ENCODE measurements at places on chromosomes 6 and 20.

DNA sequence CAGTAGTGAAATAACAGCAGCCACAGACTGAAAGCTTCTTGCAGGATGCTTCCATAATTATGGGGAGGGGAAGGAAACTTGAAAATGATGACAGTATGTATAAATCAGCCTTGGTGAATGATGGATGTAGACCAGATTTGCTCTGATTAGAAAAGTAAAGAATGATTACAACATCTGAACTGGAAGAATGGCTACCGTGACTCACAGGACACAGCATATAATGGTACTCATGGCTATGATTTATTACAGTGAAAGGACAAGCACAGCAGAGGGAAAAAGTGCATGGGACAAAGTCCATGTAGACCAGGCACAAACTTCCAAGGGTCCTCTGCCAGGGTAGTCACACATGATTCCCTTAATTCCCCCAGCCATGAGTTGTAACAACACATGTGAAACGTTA lies 70.7 kb upstream of the POPDC3 start:
- DNase-seq: no peak

DNA sequence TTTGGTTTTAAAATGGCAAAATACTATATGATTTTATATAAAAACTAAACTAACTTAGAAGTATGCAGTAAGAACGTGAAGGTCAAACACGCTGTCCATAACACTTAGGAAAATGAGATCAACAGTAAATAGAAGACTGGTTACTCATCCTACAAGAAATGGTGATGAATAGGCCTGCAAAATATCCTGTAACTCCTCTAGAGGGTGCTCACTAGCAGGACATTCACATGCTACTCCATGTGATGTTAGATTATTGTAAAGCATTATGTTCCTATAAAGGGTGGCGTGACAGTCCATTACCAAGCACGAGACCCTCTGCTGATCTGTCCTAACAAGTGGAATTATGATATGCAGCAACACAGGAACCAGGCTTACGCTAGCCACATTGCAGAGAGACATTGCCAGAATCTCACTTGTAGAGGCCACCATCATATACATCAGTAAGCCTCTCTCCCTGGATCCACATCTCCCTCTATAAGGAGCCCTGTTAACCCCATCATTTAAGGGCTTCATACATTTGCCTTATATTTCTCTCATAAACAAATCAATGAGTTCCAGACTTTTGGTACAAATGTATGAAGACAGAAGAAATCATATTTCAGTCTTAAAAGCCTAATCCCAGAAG lies 18.0 kb upstream of the DEFB129 start:
- DNase-seq: peak; percentile 41

GRCh38 chr20:24668384-24668702 lies 198.9 kb downstream of the SYNDIG1 start:
- DNase-seq: no peak

- DNase-seq: no peak
Observed at GRCh38 chr6:125477844-125478243, 176.1 kb upstream of the HDDC2 start.

DNA sequence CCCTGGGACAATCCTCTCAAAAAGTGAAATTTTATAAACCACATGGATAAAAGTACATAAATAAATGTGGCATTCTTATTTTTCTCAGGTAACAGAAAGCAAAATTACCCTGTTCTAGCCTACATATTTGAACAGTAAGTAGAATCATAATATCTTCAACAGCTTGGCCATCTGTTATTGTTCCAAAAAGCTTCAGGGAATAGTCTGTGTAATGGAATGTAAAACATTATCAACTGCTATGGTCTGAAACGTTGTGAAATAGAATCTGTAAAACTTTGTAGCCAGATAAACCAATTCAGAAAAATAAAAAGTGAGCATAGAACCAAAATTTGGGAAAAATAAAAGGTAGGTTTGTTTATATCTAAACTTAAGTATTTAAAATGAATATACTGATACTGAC lies 114.7 kb downstream of the THEMIS start:
- DNase-seq: no peak

DNA sequence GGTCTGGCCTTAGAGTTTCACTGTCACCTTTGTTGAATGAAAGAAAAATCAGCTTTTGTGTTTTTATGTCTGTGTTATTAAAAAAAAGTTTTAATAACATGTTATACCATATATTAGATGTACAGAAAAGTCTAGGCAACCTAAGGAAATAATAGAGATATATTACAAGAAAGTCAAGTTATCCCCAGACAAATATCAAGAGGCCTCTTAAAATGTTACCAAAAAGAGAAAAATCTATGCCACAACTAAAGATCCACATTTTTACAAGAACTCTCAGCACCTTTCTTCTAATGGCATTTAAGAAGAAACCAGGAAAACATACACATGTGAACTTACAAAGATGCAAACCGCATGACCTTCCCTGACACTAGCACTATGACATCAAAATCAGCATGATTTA lies 26.8 kb downstream of the RAMACL start:
- no peak for DNase-seq

DNA sequence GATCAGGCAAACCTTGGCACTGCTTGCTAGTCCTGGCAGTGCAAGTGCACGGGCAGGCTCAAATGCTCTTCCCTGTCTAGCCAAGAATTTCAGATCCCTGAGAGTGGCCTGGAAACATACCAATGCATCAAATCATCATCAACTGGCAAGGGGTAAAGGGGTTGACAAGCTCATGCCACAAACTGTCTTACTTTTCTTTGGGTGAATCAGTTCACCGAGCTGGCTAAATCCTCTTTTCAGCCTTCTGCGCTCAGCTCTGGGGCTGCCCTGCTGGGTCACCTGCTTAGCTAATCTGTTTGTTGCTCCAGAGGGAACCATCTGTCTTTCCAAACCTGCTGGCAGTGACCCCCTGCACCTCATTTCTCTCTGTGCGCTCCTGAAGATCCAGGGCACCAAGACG lies 59.5 kb downstream of the LYRM4 start:
- DNase-seq: no peak

- no peak for DNase-seq
Observed at GRCh38 chr6:19382676-19383075, 454.5 kb upstream of the ID4 start.

- DNase-seq: no peak
Observed at GRCh38 chr20:33673410-33674293, 576 bp downstream of the NECAB3 start.

GRCh38 chr6:28282926-28283325 lies 1.6 kb downstream of the PGBD1 start:
- no peak for DNase-seq

DNA sequence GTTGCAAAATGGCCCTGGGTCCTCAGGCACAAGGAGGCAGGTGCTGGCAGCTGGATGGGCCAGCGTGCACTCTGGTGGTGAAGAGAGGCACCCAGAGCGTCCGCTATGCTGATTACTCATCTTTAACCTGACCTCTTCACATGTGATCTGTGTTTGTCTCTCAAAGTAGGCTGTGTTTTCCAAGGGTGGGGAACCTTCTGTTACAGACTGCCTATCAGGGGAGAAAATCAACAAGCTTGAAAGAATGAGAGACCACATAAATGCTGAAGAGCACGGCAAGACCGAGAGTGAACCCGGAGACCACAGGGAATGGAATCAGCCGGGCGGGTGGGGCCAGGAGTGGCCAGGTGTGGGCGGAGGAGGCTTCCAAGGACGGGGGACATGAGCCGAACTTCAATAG lies 16.2 kb downstream of the BNIP5 start:
- no peak for DNase-seq

DNA sequence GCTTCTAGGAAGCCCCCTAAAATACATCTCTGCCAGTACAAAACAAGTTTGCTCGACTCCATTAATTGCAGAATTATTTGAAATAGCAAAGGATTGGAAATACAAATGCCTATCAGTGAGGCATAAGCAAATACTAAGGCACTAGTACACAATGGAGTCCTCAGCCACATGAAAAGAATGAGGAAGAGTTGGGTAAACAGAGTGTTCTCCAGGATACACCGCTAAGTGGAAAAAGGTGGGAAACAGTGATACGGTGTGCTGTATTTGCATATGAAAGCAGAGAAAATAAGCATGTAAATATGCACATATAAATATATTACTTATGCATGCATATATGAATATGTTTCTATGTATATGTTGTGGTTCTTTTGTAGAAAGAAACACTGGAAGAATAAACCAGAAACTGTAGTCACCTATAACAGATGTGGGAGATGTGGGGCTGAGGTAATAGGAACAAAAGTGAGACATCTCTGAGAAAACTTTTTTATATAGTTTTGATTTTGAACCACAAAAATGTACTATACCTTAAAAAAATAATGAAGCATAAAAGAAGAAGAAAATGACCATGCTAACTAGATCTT lies 143.4 kb upstream of the MYLIP start:
- DNase-seq: no peak

DNA sequence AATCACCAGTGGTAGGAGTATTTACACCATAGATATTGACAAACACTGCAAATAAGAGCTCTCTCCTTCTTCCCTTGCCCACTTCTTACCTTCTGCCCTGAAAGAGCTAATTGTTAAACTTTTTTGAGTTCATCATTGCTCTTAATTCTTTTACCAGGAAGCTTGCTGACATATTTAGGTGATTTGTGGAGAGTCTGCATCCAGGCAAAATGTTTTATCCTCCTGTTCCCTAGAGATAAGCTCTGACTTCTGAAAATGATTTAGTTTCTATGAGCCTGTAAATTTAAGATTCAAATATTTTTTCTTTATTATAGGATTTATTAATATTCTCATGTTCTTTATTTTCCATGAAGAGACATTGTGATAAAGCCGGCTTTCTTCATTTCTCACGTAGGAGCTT lies 81.5 kb downstream of the ADGRB3 start:
- DNase-seq: no peak

GRCh38 chr20:5974531-5974930 lies 24.1 kb downstream of the MCM8 start:
- DNase-seq: no peak

DNA sequence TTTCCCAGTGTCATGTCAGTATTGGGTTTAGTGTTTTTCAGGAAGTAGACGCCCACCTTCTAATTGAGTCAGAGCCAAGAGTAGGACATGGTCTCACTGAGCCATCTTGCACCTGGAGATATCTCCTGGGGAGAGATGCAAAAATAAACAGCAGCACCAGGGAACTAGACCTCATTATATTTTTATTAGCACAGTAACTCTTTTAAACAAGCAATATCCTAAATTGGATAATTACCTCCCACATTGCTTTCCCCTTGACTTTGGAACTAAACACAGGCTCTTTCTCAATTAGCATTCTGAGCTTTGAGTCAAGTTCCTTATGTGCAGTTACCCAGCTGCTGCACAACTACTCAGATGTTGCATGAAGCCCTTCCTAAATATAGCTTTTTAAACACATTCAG lies 175.4 kb downstream of the IBTK start:
- no peak for DNase-seq

DNA sequence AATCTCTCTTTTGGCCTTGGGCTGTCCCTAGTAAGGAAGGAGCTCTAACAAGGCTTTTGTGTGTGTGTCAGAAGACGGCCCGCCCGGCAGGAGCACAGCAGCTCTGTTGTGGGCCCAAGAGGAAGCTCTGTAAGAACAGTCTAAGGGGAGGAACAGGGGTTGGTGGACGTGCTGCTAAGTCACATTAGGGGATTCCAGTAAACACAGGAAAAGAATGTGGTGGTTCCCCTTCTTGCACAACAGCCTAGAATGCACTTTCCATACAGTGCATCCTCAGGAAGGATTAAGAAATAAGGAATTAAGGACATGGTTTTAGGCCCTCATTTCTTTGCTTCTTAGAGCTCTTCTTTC lies 114.5 kb downstream of the RNF144B start:
- no peak for DNase-seq

GRCh38 chr20:21513881-21514540 lies at the start of gene NKX2-2:
Gene NKX2-2, minus strand, starts transcription at chr20:21514064. Its CDS starts 395 bp downstream, at chr20:21513669.
- DNase-seq: no peak

DNA sequence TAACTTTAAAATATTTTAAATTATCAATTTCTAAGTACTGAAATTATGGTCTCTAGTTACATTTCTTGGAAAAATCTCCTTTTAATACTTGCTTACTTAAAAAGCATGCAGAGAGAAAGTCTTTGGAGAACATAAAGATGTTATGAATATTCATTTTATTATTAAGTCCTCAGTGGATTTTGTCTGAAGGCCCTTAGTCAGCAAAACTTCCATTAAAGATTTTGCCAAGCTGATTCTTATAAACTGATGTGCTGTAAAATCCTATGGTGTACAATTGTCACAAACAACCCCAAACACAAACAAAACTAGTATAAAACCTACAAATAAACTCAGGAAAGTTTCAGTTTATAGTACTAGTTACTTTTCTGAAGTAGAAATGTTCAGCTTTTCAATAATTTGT lies 372.7 kb downstream of the MEI4 start:
- DNase-seq: no peak

- no peak for DNase-seq
Observed at GRCh38 chr6:168496139-168496996, 55.4 kb downstream of the SMOC2 start.

DNA sequence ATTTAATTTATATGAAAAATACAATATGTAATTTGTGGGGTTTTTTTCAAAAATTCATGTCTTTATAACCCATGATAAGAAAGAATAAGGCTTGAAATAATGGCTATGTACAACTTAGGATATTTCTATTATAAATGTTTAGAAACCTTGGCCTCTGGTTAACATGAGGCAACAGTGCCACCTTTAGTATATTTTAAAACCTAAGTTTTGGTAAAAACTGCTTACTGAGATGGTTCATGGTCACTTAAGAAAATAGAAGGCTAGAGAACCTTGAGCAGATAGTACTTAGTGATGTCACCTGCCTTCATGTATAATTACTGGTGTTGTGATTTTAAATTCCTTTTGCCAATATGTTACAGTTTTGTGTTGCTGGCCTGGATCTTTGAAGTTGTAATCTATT lies 176.4 kb downstream of the ADGB start:
- no peak for DNase-seq

GRCh38 chr6:153001767-153002612 lies 519 bp downstream of the MTRF1L start:
- DNase-seq: no peak

GRCh38 chr6:33197431-33198048 lies 2.9 kb downstream of the RXRB start:
- DNase-seq: no peak

DNA sequence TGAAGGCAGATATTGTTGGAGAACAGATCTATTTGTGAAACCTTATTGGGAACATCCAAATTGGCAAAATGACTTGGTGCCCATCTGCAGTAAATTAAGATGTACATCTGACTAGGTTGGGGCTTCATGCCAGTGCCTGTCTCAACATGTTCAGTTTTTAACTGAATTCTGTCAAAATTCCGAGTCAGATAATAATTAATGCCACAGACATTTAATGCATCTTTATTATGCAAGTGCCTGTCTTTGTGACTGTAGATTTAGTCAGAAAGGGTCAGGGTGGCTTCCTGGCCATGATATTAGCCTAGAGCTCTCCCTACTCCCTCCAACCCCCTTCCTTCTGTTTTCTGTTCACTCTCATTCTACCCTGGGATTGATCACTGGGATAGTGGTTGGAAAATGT lies 199.3 kb upstream of the FLRT3 start:
- no peak for DNase-seq

DNA sequence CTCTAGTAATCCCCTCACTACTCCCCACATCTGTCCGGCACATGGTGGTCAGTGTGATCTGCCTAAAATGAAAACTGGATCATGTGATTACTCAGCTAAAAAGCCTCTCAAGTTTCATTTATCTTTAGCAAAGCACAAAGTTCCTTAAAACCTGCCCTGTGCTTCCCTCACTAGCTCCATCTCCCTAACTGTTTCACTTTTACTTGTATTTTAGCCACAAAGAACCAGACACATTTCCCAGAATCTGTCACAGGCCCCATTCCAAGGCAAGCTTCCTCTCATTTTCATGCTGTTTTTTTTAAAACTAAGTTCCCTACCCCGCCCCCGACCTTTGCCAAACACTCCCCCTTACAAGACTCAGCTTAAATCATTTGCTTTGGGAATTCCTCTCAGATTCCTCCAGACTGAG lies 8.9 kb upstream of the IGF2R start:
- no peak for DNase-seq

Data from T-helper 1 cell (primary cell).